ENCODE measurements at places on chromosomes 2 and 18. TPM values are rescaled to one million over a fixed set of nuclear protein-coding genes. Genes with fewer than 3 reads are reported as not detected.

The LAMA1 gene
- total RNA-seq = 0.15 TPM

The L3MBTL4 gene
- total RNA-seq = 0.54 TPM

The SYT4 gene
- total RNA-seq = not detected

The EFEMP1 gene
- total RNA-seq = 20.6 TPM

The VAMP8 gene
- 15.7 TPM for total RNA-seq

The TMEFF2 gene
- total RNA-seq = 0.47 TPM

The TMEM200C gene
- total RNA-seq = 0.04 TPM

The CAPN14 gene
- total RNA-seq = not detected

The UBXN4 gene
- total RNA-seq = 94.5 TPM

The PLGLB2 gene
- 0.67 TPM for total RNA-seq

The PDE11A gene
- 2.3 TPM for total RNA-seq

The ST6GAL2 gene
- not detected for total RNA-seq

The NAT8 gene
- not detected for total RNA-seq

The CNTNAP5 gene
- not detected for total RNA-seq

The DLGAP1 gene
- 0.26 TPM for total RNA-seq

The ANKRD30BL gene
- total RNA-seq = not detected

The ROCK1 gene
- total RNA-seq = 10.9 TPM

The GAREM1 gene
- 7.2 TPM for total RNA-seq

The PRKAG3 gene
- 22.0 TPM for total RNA-seq

The ALPG gene
- total RNA-seq = not detected

The STPG4 gene
- not detected for total RNA-seq

The ADNP2 gene
- 4.1 TPM for total RNA-seq

The LONRF2 gene
- 7.1 TPM for total RNA-seq

The CCDC102B gene
- total RNA-seq = 0.66 TPM

The ACOXL gene
- total RNA-seq = not detected

The AGXT gene
- not detected for total RNA-seq

The SERPINB4 gene
- not detected for total RNA-seq

The CXCR1 gene
- total RNA-seq = 0.96 TPM

The GAL3ST2 gene
- total RNA-seq = not detected

The ITGB6 gene
- total RNA-seq = 24.3 TPM

The ALKAL2 gene
- total RNA-seq = not detected

The SERPINB12 gene
- total RNA-seq = not detected

The CD226 gene
- 0.32 TPM for total RNA-seq

The SNED1 gene
- total RNA-seq = 13.7 TPM

The PARD6G gene
- total RNA-seq = 1.3 TPM

The BMPR2 gene
- 43.2 TPM for total RNA-seq

The C2orf78 gene
- not detected for total RNA-seq

The ABCB11 gene
- 0.04 TPM for total RNA-seq

The SERPINB7 gene
- total RNA-seq = not detected

The CNGA3 gene
- total RNA-seq = not detected

The SIX3 gene
- total RNA-seq = not detected

The PSMA8 gene
- total RNA-seq = not detected

The ACTR3 gene
- 55.5 TPM for total RNA-seq

All from psoas muscle (tissue), 8 donors.